ENCODE measurements at places on chromosomes 11 and 22.

DNA sequence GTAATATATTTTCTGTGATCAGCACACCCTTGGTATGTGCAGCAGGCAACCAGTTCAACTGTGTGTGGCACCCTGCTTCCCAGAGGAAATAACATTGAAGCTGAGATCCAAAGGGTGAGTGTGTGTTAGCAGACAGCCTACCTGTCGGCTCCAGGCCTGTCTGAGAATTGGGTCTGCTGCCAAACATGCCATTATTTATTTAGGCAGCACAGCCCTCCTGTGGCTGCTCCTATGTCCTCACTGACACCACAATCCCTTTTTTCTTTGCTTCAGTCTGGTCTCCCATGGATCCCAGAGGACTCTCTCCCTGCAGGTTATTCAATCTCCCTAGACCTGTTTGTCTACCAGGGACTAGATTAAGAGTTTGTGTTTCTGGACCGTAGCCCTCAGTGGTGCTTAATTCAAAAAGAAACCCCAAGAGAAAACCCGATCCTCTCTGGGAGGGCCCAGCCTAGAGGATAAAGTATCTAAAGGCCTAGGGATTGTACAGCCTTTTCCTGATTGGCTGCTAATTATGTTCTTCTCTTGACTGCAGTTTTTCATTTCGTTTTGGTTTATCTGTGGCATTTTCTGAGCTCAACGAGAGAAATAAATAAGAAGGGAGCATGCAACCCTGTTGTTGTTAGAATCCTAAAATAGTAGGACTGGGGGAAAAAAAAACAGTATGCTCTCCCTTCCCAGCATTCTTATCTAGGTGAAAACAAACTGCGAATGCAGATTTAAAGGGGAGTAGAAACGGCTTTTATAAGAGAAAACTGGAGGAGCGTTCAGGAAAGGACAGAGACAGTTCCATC, 24.1 kb downstream of the KCNE3 start:
- DNase-seq: no peak

GRCh38 chr11:32100495-32100894, 9.6 kb downstream of the RCN1 start:
- DNase-seq: no peak

- no peak for DNase-seq
Observed at GRCh38 chr22:37925330-37925729, 19.2 kb downstream of the MICALL1 start.

DNA sequence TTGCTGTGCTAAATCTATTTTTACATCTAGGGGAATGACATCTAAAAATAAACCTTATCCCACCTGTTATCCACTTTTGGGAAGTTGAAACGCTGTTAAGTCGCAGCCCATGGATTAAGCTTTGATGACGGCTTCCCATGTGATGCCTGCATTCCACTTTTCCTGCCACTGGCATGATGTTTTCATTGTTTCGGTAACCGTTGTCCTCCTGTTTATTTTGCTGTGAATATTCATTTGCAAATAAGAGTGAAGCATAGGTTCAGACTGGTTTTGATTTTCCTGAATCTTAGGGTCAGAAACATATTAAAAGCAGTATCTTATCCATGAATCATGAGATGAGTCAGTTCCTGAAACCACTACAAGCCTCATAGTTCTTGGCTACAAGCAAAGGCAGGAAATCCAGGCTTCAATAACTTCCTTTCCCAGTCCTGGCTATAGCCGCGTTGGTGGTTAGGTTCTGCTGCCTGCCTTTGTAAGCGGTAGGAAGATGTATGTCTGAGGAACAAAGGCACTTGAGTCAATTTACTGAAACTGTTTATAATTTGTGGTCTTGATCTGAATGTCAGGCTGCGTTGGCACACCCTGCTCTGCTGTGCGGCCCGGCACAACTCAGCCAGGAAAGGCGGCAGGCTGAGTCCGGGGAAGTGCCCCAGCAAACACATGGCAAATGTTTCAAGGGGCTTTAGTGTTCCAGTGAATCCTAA, 19.4 kb downstream of the TEAD1 start:
- no peak for DNase-seq

DNA sequence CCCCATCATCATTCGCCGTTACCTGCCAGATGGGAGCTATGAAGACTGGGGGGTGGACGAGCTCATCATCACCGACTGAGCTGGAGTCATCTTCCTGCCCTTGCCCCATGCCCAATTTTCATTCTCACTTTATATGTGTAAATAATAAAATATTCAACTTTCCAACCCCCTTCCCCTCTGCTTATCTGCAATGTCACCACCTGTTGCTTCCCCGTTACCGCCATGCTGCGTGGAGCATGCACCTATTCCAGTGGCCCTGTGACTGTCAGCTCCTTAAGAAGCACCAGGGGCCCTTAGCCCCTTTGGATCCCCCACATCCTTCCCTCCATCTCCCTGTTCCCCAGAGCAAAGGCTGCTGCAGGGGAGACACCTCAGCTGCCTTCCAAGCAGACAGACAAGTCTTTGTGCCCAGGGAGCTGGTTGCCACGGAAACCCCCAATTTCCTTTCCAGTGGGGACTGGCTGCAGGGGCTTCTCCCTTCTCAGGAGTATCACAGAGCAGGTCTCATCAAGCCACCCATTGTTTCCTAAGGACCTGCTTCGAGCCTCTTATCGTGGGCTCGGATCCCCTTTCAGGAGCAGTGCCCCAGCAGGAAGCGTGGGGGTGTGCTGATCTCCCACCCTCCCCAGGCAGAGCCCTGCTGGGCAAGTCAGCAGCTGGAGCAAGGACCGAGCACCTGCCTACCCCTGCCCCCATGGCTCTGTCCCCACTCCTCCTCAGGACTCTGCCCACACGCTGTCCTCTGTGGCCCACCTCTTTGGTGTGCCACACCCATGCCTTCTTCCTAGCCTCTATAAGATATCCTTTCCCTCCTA, 14.3 kb downstream of the POLR2F start:
- no peak for DNase-seq

All from stimulated activated CD4-positive, alpha-beta T cell treated with anti-CD3 and anti-CD28 coated beads, Interleukin-15, amount 100 ng/mL, for 1 hour (primary cell).